Endodermal cell (in vitro differentiated cells): ENCODE measurements at places on chromosomes 5 and 9.
A peak's percentile ranks its signal among the peaks of the same experiment; 100 is the strongest.

DNA sequence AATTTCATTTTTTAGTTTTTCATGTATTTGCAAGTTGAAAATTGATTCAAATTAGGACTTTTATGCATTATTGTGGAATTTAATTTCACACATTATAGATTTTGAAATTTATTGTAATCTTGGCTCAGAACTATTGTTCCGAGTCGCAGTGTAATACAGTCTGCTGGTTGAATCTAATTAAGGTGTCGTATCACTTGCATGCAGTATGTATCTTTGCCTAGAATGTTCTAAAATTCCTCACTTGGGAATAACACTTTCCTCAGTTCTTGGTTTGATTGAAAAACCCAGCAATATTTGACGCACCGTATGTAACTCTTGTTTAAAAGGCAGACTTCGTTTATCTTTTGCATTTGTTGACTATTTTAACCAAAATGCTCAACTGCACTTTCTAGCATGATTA, 49.4 kb downstream of the MELK start:
- peaks cover 46% of the 10 kb centered on the region for H3K36me3 ChIP-seq
- DNase-seq, result no peak

DNA sequence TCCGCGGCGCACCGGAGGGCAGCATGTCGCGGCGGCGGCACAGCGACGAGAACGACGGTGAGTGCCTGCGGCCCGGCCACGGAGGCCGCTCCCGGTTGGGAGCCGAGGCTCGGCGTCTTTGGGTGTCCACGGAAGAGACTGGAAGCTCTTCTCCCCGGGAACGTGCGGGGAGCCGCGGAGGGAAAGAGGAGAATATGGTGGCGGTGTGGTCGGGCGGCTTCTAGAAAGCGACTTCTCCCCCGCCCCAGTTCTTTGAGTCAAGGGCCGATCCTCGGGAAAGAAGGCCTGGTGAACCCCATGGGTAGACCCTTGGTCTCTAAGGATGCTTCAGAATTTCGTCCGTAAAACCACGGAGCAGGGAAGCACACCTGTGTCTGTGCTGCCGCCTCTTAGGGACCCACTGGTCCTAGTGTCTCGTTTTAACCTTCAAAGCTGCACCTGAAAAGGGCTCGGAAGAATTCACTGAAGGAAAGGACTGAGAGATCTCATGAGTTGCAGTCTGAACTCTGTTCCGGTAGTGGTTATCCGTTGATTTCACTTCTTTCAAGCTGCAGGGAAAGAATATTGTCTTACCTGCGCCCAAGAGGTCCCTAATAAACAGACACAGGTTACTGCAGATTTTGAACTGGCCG, 354 bp downstream of the NCBP1 start:
- H3K36me3 ChIP-seq, result no peaks in the 10 kb centered on the region
- peak overlapping the region; percentile 95 for H3K4me3 ChIP-seq
- peaks cover 2% of the 10 kb centered on the region for H3K4me1 ChIP-seq
- H3K27ac ChIP-seq, result peak overlapping the region; percentile 100

DNA sequence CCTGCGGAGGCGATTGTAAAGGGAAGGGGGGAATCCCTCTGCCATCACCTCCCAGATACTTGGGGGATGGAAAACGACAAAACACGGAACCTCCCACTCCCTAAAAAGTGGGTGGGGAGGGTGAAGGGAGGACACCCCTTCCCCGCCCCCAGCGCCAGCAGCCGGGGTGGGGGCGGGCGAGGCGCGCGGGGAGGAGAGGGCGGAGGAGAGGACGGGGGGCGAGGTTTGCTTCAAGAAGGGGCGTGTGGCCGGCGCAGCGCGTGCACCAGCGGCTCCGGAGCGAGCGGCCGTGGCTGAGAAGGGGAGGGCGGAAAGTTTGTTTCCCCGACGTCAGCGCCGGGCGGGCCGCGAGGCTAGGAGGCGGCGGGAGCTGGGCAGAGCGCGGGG, at the start of gene PRRX2:
TSS of gene PRRX2 (plus strand) at position 259 of the 387 bp plus-strand sequence. CDS start 221 bp downstream, outside the sequence.
- no peaks in the 10 kb centered on the region for H3K36me3 ChIP-seq
- no peaks in the 10 kb centered on the region for H3K4me1 ChIP-seq
- peaks cover 52% of the 10 kb centered on the region for H3K27me3 ChIP-seq
- no peak within 1 kb of the TSS for H3K27ac ChIP-seq
- DNase-seq, result peak; percentile 85

DNA sequence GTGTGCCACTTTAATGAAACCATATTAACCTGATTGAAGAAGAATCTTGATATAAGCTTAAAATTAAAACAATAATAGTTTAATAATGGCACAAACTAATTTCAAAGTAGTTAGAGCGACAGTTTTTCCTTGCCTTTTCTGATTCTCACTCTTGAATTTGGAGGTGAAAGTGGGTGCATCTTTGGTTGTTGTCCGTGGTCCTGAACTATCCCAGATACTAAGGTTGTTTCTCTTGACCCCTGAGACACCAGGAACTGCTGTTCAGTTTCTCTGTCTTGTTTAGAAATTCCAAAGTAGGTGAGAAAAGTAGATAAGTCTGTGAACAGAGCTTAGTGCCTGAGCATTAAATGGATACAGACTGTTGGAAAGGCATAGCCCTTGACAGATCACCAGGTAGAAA, 274.7 kb downstream of the FBXL7 start:
- H3K4me1 ChIP-seq, result no peaks in the 10 kb centered on the region
- no peak overlapping the region for H3K27ac ChIP-seq
- no peaks in the 10 kb centered on the region for H3K27me3 ChIP-seq
- H3K36me3 ChIP-seq, result no peaks in the 10 kb centered on the region
- H3K4me3 ChIP-seq, result no peak overlapping the region

DNA sequence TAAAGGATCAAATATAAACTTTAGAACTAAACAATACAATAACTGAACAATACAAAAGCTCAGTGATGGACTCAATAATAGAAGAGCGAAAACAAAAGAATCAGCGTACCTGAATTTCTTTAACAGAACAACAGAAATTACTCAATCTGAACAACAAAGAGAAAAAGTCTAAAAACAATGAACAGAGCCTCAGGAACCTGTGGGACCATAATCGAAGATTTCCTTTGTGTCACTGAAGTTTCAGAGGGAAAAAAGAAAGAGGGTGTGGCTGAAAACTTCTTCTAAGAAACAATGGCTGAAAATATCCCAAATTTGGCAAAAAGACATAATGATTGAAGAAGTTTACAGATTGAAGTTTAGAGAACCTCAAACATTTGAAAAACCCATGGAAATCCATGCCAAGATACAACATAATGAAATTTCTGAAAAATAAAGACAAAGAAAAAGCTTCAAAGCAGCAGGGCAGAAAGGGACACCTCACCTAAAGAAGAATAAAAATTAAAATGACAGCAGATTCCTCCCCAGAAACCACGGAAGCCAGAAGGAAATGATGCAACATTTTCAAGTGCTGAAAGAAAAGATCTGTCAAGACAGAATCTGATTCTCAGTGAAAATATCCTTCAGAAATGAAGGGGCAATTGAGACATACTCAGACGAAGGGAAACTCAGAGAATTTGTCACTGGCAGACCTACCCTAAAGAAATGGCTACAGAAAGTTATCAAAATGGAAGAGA, 288.8 kb downstream of the ARL15 start:
- H3K27ac ChIP-seq, result peak overlapping the region; percentile 49
- no peak for DNase-seq
- H3K36me3 ChIP-seq, result no peaks in the 10 kb centered on the region
- peaks cover 18% of the 10 kb centered on the region for H3K4me1 ChIP-seq
- H3K4me3 ChIP-seq, result no peak overlapping the region
- H3K27me3 ChIP-seq, result no peaks in the 10 kb centered on the region

DNA sequence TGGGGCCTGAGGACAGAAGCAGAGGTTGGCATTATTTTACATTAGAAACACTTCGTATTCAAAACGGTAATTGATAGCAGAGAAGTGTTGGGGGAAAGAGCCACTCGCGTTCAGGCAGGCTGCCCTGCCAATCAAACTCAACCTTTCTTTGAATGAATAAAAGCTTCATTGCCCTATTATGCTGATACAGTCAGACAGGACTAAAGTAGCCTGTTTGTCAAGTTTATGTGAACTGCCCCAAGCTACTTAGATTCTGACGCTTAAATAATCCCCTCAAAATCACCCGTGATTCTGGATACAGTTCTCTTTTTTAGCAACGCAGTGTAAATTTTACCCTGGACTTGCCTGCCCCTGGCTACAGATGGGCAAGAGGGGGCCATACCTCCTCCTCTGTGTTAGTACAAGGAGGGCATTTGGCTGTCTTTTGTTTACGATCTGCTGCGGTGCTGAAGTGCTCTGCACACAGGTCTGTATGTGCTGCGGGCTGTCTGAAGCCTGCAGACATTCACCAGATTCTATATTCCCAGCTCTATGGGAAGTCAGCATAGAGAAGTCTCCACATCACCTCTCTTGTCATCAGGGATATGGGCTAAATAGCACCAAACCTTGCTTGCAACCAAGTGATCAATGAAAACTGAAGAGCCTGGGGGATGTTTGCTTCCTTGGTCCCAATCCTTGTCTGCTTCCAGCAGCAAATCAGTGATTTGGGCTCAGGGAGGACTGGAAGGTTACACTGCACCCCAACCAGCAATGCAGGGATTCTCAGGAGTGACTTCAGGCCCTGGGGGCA, 218.4 kb downstream of the EBF1 start:
- DNase-seq, result peak; percentile 49
- no peaks in the 10 kb centered on the region for H3K27me3 ChIP-seq
- no peaks in the 10 kb centered on the region for H3K36me3 ChIP-seq
- peak overlapping the region; percentile 85 for H3K27ac ChIP-seq
- H3K4me1 ChIP-seq, result no peaks in the 10 kb centered on the region

GRCh38 chr5:157983906-157984551, 125.1 kb upstream of the CLINT1 start:
- H3K36me3 ChIP-seq, result no peaks in the 10 kb centered on the region
- H3K27ac ChIP-seq, result no peak overlapping the region
- DNase-seq, result no peak
- H3K27me3 ChIP-seq, result no peaks in the 10 kb centered on the region
- no peak overlapping the region for H3K4me3 ChIP-seq
- no peaks in the 10 kb centered on the region for H3K4me1 ChIP-seq

DNA sequence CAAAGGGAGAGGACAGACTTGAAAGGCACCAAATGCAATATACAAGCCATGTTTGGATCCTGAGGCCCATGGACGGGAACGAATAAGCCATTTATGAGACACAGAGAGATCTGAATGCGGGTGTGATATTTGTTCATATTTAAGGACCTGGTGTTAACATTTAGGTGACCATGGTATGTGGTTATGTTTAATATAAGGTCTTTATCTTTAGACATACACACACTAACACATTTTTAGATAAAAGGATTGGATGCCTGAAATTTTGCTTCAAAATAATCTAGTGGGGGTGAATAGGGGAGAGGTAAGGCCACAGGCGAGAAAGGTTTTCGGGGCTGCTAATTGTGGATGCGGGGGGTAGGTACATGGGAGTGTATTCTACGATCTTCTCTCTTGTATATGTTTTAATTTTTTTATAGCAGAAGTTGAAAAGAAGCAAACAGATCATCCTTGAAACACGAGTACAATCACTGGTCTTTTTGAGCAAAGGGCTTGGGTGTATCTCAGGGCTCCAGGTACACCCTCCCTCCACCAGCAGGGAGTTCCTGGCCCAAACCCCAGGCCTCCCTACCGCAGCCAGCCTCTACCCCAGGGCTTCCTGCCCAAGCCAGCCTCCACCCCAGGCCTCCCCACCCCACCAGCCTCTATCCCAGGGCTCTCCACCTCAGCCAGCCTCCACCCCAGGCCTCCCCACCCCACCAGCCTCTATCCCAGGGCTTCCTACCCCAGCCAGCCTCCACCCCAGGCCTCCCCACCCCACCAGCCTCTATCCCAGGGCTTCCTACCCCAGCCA, 12.2 kb downstream of the AKNA start:
- H3K36me3 ChIP-seq, result no peaks in the 10 kb centered on the region
- peaks cover under 1% of the 10 kb centered on the region for H3K4me1 ChIP-seq
- no peak overlapping the region for H3K27ac ChIP-seq
- no peaks in the 10 kb centered on the region for H3K27me3 ChIP-seq
- H3K4me3 ChIP-seq, result no peak overlapping the region

DNA sequence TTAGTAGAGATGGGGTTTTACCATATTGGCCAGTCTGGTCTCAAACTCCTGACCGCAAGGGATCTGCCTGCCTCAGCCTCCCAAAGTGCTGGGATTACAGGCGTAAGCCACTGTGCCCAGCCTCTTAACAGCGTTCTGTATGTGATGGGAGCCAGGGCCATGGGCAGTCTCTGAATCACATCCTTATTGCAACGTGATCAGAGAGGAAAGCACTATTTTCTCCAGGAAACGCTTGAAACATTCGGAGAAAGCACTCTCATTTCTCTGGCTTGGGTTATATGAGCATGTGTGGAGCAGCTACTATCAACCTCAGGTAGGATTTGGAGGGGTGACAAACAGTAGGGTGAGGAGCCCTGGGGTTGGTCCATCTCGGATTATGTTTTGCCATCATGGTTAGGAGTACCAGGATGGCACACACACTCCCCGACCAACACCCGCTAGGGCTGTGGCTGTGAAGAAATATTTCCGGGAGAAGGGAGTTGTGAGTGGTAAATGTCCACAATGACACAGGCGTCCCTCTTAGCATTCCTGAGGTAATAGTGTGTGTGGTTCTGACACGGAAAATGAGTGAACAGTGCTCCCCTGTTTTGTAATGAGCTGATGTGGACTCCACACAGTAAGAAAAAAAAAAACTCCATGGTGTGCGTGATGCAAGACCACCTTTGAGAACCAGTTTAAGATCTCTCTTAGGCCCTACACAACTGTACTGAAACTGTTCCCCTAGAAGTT, 406.2 kb upstream of the ZNF608 start:
- no peaks in the 10 kb centered on the region for H3K36me3 ChIP-seq
- H3K4me3 ChIP-seq, result no peak overlapping the region
- no peaks in the 10 kb centered on the region for H3K27me3 ChIP-seq
- H3K4me1 ChIP-seq, result peaks cover 8% of the 10 kb centered on the region
- no peak overlapping the region for H3K27ac ChIP-seq

DNA sequence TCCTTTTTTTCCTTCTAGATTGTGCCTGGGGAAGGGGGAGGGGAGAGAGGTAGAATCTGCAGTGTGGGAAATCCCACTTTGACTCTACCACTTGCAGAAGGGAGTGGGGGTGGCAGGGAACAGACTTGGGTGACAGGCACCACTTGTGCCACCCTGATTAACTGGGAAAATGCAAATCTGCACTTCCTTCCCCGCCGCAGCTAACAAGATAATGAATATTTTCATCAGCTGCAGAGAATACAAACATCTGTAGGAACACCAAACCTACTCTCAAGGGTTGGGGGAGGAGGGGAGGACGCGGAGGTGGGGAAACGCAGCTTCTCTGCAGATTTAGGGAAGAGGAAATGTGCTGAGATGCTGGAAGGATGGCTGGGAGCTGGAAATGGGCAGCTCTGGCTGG, 73.5 kb downstream of the TRIM32 start:
- H3K27me3 ChIP-seq, result peaks cover 46% of the 10 kb centered on the region
- H3K27ac ChIP-seq, result no peak overlapping the region
- DNase-seq, result no peak
- peaks cover 16% of the 10 kb centered on the region for H3K4me1 ChIP-seq

DNA sequence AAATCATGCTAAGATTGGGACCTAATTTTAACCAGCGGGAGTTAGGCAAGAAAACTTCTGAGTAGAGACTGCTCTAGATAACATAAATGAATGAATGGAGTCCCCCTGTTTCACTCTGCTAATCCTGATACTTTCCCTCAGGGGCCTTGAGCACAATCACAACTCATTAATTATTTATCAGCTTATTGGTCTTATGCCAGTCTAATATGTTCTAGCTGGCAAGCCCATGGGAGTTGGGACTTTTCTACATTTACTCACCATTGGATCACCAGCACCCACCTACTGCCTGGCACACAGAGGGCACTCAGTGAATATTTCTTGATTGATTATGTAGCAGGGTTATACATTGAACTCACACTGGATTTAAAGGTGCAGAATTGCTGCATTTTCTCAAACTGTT, 13.5 kb upstream of the TMED7 start:
- no peak overlapping the region for H3K27ac ChIP-seq
- H3K4me3 ChIP-seq, result no peak overlapping the region
- H3K36me3 ChIP-seq, result no peaks in the 10 kb centered on the region
- no peaks in the 10 kb centered on the region for H3K27me3 ChIP-seq
- H3K4me1 ChIP-seq, result no peaks in the 10 kb centered on the region
- DNase-seq, result no peak
